ENCODE measurements at places on chromosomes 3 and 15.

GRCh38 chr3:24259901-24260512, 234.6 kb downstream of the THRB start:
- DNase-seq = no peak

DNA sequence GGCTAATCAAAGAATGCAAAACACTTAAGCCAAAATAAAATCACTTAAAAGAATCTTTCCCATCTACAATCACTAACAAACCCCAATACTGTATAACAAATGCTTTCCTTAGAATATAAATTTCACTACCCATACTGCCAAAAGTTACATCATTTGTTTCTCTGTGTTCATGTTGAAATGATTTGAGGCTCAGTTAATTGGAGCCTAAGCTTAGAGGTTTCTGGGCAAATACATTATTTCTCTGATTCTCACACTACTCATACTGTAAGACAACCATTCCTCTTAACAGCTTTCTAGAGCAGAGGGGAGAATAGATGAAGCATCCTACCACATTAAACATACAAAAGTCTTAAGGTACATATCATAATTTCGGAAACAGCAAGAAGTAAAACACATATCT, 2.1 kb downstream of the RIOX2 start:
- DNase-seq = peak; percentile 25

GRCh38 chr15:48396020-48396419, 64.8 kb downstream of the DUT start:
- DNase-seq = no peak

DNA sequence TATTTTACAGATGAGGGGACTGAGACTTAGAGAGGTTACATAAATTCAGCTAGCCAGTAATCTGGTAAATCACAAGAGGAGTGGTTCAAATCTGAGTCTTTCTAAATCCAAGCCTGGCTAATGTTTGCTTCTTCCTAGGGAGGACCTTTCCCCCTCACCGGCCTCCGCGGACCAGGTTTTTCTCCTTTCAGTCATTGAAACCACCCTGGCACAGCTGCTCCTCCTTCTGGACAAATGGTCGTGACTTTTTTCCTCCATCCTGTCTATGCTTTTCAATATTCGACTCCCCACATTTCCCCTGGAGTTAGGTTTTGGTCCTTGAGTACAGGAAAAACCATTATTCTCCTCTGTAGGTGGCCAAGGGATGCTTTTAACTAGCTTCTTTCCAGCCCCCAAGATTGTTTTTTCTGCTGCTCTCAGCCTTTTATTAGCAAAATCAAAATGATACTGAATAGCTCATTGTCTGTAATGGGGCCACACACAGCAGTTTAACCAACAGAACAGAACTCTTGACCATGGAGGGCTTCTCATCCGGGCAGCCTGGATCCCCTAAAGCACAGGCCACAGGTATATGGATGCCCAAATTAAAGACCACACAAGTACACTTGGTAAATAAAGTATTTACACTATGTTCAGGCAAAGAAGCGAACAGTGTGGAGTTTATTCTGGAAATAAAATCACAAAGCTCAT, 85.9 kb upstream of the KLHL25 start:
- DNase-seq = no peak

DNA sequence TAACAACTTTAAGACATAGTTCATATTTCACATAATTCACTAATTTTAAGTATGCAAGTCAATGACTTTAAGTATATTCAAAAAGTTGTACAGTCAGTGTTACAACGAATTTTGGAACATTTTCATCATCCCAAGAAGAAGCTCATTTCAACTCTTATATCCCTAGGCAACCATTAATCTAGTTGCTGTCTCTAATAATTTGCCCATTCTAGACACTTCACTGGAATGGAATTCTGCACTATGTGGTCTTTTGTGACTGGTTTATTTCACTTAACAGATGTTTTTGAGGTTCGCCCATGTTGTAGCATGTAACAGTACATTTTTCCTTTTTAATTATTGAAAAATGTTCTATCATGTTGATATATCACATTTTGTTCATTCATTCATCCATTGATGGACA, 104.2 kb upstream of the SPRED1 start:
- DNase-seq = peak; percentile 67

DNA sequence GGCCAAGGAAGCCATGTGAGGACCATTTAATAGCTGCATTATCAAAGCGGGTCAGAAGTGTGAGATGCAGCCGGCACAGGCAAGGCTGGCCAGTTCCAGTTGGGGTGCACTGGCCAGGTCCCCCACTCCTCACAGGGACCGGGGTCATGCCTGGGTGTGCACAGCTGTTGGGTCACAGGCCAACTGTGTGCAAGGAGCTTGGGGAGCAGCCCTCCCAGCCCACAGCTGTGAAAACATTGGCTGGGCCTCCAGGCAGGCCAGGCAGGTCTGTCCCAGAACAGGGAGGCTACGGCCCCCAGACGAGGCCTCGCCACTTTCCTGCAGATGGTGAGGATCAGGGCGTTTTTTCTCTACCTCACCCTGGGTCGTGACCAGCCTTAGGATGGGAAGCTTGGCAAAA, 521.0 kb downstream of the NTRK3 start:
- no peak for DNase-seq

DNA sequence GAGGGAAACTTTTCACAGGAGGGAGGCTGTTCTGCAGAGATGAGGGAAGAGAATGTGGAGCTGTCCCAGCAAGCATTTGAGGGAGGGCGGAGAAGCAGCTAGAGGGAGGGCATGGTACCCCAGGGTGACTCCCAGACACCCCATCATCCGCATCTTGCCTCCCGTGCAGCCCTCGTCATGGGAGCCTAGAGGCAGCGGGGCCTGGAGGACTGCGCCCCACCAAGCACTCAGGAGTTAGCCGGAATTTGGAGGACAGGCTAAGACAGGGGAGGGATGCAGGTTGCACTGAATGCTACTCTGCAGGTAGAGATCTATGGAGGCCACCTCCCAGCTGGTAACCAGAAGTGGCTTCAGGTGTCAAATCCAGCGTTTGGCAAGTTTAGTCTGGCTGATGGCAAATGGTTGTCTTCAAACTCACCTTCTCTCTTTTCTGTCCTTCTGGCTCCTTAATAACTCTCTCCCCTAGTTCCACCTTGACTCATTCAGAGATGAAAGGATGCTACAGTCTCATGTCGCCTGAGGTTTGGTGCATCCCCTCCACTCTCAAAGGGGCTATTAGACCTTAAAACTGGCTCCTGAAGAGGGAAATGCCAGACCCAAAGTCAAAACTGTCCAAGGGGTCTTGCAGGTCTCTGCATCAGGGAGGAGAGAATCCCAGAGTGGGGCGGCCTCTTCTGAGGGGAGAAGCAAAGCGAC, 155.9 kb upstream of the TLE3 start:
- no peak for DNase-seq

DNA sequence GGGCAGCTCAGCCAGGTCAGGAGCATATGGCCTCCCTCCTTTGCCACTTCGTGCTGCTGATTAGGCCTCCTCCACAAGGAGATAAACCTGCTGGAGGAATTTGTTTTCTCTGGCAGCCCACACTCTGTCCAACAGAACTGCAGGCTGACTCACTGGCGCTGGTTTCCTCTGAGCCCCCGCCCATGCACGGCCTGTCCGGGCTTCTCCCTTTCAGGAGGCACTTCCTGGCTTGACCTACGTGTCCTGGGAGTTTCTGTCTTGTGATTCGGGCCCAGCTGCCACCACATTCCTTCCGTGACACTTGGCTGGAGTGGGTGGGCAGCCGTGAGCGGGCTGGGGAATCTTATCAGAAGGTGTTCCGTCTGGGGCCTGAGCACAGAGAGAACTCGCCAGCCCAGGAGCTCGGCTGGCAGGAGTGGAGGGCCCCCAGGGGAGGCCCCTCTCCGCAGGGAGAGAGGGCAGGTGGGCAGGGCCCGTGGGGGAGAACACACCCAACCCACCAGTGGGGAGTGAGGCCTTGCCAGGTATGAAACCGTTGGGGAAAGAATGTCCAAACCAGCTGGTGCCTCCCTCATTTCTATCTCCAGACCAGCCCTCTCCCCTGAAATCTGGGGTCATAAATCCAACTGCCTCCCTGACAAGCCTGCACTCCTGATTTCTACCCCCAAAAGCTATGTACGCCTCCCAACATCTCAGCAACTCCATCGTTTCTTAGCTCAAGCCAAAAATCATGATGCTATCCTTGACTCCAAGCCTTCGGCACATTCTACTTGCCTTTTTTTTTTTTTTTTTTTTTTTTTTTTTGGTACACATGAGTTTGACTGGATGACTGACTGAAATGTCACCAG, 110.6 kb upstream of the MEF2A start:
- DNase-seq = peak; percentile 44

DNA sequence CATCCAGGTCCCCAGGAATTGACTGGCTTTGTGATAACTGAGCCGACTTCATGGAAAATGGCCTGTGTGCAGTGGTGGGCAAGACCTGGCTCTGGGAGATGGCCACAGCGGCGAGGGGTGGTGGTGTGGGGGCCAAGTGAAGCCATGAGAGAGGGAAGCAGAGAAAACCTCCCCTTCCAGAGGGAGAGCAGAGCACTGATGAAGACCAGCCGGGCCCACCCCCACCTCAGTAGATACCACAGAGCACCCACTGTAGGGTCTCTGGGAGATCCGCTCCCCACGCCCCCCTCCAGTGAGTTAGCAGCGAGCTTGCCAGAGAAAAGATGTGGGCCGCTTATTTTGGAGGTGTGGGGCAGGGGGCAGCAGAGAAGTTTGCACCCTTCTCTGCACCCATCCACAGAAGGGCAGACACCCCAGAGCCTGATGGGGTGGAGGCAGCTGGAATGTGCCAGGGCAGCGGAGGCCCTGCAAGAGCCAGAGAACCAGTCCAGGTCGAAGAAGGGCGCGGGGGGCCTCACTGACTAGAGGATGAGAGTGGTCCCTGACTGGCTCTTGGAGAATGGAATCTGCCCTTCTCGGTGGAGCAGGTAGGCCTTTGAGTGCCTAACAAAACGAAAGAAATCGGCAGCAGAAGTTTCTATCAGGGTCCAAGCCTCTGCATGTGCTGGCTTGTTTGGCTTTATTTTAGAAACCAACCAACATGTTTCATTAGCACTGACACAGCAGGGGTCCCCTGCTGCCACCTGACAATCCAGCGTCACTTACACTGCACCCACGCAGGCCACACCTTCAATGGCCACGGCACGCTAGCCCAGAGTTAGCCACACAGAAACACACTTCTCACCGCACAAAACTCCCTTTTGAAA, 28.3 kb downstream of the MELTF start:
- DNase-seq = no peak

GRCh38 chr3:113218011-113218680, 6.8 kb downstream of the BOC start:
- DNase-seq = no peak

DNA sequence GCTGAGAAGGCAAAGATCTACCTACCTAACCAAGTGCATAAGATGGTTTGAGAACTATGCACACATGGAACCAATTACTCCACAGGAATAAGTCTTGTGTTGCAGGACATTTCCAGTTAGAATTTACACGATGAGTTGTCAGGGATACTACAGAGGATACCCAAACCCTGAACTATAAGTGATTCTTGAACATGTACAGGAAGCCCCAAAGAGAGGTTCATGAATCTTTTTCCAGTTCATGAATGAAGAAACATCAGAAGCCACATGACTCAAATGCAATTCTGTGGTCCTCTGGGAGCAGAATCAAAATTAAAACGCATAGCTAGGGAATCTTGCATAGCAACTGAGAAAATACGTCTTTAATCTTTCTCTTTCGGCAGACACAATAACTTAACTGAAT, 114.1 kb upstream of the LMCD1 start:
- peak; percentile 26 for DNase-seq

- DNase-seq = no peak
Measured at GRCh38 chr3:186782542-186783057, 777 bp upstream of the EIF4A2 start.

GRCh38 chr3:64300790-64301423, 75.6 kb upstream of the PRICKLE2 start:
- peak; percentile 89 for DNase-seq

DNA sequence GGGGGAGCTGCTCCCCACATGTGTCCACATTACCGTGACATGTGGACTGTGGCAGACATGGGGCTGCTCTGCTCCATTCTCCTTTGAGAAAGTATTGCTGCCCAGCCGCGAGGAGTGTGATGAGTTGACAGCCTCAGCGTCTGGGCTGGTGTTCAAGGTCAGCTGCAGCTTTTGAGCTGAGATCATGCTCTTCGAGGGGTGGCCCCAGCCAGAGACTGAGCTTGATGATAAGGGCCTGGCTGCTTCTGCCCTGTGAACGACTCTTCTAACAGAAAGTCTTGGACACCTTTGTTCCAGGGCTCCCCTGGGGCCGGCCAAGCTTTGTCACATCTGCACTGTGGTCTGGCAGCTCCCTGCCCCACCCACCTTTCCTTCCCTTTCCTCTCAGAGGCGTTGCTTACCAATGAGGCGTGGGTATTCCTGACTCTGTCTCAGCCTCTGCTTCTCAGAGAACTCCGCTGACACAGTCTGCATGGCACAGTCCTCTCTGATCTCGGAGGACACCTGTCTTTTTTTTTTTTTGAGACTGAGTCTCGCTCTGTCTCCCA, 86.6 kb downstream of the CHRD start:
- DNase-seq = no peak

DNA sequence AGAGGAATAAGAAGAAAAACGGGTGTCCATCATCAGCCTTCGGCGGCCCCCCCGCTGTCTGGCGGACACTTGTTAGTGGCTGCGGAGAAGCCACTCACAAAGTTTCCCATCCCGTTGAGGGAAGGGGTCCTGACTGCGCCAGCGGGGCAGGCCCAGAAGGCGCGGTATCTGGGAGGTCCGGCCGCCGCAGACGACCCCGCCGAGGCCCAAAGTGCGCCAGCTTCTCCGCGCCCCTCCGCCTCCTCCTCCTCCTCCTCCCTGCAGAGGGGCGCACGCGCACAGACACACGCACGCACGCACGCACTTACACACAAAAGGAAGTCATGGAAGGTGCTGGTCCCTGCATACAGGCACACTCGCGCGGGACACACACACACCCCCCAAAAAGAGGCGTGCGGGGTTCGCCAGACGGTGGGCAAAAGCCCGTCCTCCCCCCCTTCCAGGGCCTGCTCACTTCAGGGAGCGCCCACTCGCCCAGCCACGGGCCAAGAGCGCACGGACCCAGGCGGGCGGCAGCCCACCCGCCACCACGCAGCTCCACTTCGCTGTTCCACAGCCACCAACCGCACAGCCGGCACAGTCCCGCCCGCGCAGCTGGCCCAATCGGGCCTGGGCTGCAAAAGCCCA, 18.0 kb downstream of the ZNF148 start:
- no peak for DNase-seq

- DNase-seq = no peak
Measured at GRCh38 chr3:168476360-168476980, 380.7 kb upstream of the GOLIM4 start.

DNA sequence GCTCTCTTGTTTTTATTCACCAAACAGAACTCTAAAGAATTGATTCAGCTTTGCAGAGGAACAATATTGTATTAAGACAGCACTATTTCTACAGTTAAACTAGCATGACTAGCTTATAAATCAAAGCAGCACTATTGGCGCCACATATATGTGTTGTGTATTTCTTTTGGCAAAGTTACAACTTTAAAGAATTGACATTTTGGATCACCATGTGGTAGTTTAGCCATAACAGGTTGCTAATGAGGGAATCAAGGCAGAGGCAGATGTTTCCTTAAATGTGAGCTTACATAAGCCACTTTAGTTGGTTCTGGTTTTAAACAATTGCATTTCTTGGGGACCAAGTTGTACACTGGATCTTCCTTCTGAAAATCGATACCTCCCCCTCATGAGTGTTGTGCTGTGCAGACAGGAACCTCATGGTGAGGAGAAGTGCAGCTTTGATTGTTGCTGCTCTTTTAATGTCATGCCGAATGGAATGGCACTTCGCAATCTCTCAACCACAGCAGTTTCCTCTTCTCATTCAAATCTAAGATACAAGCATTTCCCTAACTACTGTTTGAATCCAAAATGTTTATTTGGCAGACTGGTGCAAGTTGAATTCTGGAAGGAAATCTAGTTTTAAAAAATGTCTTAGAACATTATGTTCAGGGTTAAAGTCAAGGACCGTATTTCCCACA, 151.2 kb downstream of the MYRIP start:
- DNase-seq = no peak

GRCh38 chr3:170475092-170475685, 56.5 kb downstream of the CLDN11 start:
- peak; percentile 20 for DNase-seq

Measured in fibroblast of skin of left quadriceps (primary cell).